ENCODE measurements at places on chromosomes 2 and 18. TPM values are rescaled to one million over a fixed set of nuclear protein-coding genes. Genes with fewer than 3 reads are reported as not detected.

The ERBB4 gene
- 7.7 TPM for total RNA-seq

The NBEAL1 gene
- total RNA-seq: 38.7 TPM

The C2orf80 gene
- total RNA-seq: not detected

The ANKRD30BL gene
- not detected for total RNA-seq

The PLEKHA3 gene
- 8.8 TPM for total RNA-seq

The CRYGD gene
- total RNA-seq: not detected

The OSR1 gene
- total RNA-seq: 120 TPM

The RFX8 gene
- 20.3 TPM for total RNA-seq

The SNTG2 gene
- not detected for total RNA-seq

The ACMSD gene
- total RNA-seq: not detected

The DSC2 gene
- not detected for total RNA-seq
